ENCODE measurements at places on chromosomes 4 and X.
A peak's percentile ranks its signal among the peaks of the same experiment; 100 is the strongest.

GRCh38 chrX:31240982-31241381, 169.1 kb upstream of the FTHL17 start:
- DNase-seq = no peak

DNA sequence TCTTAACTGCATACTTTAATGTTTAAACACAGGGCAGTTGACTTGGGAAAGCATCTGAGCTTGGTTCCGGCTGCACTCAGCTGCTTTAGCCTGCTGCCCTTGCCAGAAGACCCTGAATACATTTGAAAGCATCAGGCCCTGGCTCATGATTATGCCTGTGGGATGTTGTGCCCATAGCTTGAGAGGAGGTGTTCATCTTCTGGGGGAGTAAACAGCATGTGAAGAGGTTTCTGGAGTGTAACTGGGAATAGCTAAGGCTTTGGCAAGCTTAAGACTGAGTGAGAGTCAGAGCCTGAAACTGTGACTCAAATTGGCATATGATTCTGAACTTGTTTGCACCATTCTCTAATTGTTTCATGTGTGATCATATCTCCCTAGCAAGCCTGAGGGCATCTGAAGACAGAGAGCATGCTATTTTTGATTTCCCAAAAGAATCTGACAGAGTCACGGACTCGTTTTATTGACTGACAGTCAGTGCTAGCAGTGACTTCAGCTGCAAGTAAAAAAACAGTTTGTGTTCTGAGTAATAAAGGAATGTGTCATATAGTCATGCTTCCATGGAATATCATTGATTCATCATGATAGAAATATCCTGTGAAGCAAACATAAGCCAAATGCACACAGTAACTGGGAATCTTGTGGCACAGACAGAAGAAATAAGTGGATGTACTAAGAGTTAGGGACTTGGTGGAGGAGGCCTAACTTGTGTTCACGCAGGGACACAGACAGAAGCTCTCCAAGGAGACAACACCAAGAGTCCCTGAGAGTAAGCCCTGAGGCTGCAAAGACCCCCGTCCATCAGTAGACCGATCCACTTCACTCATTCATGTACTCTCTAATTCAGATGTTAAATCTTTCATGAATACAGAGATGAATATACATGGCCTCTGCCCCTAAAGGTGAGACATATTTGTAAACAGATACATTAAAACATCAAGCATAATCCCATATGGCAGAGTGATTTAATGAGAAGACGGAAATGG, 100.7 kb downstream of the SYNPO2 start:
- DNase-seq = no peak

- no peak for DNase-seq
These were observed 88.3 kb upstream of the DDIT4L start for GRCh38 chr4:100278567-100278966.

DNA sequence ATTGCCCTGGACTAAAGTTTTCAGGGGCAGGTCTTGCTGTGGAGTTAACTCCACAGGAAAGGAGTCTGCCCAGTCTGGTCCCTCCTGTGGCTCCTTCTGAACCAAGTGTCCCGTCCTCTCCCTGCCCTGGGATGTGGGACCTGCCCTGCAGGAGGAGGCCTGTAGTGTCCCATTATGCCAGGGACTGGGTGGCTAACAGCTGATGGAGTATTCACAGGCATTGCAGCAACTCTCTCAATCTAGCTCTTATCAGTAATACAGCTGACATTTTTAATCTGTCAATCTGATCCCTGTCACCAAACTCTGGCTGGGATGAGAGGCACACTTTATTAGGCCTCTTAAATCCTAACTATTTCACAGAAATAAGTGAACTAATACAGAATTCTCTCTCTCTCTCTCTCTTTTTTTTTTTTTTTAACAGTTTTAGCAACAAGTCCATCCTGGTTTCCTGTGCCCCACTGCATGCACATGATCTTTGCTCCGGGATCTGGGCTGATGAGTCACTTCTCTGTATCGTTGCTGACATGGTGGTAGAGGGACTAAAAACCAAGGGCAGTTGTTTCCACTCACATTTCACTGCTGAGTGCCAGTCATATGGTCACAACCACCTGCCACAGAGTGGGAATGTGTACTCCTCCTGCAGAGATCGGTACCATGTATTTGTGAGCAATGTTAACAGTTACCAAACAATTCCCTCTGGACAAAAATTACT, 39.1 kb downstream of the HAND2 start:
- no peak for DNase-seq

DNA sequence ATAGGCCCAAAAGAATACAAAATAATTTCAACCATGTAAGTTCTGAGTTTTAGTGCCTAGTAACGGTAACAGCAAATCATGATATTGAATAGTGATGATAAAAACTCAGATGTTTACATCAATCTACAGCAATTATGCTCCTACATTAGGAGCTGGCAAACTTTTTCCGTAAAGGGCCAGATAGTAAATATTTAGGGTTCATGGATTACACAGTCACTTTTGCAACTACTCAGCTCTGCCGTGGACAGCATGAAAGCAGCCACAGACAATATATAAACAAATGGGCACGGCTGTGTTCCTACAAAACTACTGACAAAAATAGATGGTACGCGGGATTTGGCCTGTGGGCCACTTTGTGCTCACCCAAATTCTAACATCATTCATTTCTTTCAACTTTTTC, 167.8 kb upstream of the NAP1L5 start:
- no peak for DNase-seq

DNA sequence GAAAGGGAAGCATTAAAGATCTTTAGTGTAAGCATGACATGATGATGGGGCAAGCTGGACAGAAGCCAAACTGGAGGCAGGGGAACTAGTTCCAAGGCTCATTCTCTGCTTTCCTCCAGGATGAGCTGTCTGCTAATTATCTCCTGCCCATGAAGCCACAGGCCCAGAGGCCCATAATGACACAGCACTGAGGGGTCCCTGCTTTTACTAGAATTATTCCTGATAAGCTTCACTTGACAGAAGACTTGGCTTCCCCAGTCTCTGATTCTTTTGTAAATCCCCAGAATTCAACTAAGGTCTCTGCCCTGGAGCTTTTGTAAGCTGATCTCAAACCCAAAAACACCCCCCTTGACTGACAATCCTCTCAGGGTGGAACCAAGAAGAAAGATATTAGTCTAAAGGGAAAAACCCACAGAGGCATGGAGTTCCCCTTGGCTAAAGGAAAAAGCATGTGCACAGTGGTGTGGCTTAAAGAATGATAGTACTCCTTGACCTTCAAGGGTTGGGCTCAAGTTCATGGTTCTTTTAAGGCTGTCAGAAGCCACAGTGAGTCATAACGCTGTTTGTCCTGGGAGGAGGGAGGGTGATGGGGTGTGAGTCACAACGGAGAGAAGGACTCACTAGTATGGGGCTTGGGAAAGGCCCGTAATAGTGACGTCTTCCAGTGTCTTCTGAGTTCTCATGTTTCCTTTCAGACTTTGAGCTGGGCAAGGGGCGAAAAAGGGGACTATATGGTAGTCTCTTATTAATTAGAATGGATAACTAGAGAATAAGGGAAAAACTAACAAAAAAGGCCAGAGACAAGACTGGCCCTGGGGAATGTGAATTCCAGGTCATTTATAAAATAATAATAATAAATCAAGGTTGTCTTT, 146.0 kb upstream of the CPEB2 start:
- DNase-seq = no peak

- DNase-seq = no peak
These were observed 69.6 kb upstream of the NDP start for GRCh38 chrX:44042751-44043150.

- no peak for DNase-seq
These were observed 81.5 kb upstream of the SMIM10 start for GRCh38 chrX:134909261-134909660.

- peak; percentile 73 for DNase-seq
These were observed 384.4 kb downstream of the RAPGEF2 start for GRCh38 chr4:159487284-159487747.

GRCh38 chrX:119455264-119455663, 13.0 kb upstream of the SLC25A5 start:
- DNase-seq = no peak

GRCh38 chr4:48683784-48684666, 96.1 kb downstream of the FRYL start:
- no peak for DNase-seq

- no peak for DNase-seq
These were observed 17.2 kb upstream of the CENPU start for GRCh38 chr4:184750926-184751584.

GRCh38 chrX:71111921-71112431, 599 bp upstream of the IL2RG start:
- no peak for DNase-seq

DNA sequence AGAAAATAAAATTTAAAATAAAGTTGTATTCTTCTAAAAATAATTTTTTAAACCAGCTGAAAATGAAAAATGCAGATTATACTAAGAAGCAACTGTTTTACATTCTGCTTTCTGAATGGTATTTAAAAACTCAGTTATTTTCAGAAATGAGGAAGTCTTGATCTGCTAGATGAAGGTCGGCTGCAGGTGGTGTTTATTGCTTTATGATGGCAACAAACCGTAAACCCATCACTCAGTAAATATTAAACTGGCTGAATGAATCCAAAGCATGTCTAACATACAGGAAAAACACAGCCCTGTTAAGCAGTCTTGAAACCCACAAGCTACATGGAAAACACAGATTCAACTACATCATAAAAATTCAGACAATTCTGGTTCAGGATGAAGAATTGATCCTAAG, 29.3 kb downstream of the DYNLT3 start:
- no peak for DNase-seq

GRCh38 chr4:106208481-106209460, 107.2 kb downstream of the TBCK start:
- DNase-seq = no peak

- no peak for DNase-seq
These were observed 170.3 kb upstream of the IGFBP7 start for GRCh38 chr4:57280481-57280880.

DNA sequence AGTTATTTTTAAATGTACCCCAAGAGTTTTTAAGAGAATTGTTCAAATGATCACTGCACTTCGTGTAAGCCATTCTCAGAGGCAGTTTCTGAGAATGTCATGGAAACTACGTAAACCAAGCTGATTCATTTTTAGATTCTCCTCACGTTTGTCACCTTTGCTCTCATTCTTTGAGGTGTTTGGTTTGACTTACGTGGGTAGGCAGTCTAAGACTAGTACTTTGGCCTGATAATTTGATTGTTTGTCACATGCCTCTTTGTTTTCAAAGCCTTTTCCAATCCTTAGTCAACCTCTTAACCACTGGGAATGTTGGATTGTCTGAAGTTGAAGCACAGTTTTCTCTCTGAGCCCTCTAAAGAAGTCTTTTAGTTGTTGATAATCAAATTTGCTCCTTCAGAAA, 10.5 kb downstream of the SEPTIN11 start:
- DNase-seq = no peak

DNA sequence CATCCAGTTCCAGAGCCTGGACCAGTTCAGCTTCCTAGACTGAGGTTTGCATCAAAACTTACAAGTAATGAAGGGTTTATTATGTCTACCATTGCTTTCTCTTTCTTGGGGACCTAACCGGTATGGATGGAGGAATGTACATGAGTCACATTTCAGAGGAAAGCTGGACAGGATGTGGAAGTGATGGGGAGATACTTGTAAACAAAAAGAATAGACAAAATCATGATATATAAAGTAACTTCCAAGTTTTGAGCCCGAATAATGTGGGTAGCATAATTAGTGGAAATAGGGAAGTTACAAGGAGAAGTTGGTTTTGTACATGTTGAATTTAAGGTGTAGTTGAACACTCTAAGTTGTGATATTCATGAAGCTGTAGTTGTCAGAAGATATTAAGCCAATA, 15.0 kb downstream of the FNIP2 start:
- DNase-seq = no peak

DNA sequence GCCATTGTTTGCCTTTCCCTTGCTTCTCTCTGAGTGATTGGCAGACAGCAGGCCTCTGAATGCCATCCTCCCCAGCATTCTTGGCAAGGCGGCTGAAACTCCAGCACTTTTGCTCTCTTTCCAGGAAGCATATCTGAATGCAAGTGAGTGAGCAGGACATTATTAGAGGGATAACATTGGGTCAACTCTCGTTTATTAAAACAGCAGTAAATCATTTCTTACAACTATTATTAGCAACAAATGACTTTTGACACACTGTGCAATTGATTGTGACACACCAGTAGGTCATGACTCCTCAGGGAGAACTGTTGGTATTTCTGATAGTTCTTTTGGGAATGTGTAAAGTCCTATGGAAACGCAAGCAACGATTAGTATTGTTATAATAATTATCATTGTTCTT, 103.8 kb downstream of the EFNB1 start:
- no peak for DNase-seq

DNA sequence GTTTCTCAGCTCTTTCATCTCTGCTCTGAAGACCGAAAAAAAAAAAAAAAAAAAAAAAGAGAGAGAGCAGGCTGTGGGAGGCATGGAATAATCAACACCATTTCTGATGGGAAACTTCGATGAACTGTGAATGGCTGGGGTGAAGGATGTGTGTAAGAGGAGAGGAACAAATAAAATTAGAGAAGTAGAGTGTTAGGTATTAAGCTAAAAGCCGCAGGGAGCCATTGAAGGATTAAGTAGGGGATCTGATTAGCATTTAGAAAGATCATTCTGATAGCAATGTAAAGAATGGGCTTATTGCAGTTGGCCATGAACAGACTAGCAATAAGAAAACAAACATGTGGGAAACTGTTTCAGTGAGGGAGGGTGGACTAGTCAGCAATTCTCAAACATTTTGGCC, 33.6 kb upstream of the JADE1 start:
- no peak for DNase-seq

DNA sequence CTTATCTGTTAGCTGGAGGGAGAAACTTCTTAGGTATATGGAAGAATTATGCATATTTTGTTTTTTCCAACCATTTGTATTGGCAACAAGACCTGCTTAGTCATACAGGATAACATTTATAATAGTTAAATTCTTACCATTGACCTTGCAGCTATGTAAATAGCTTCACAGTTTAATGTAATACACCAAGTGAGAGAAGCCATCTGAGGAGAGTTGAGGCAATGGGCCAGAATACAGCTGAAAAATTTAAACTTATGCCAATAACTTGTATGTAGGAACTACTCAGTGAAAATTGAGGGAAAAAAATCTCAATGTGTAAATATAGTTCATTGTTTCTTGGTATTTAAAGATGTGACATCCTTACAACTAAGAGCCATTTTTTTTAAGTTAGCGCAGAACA, 273.5 kb downstream of the DACH2 start:
- no peak for DNase-seq

DNA sequence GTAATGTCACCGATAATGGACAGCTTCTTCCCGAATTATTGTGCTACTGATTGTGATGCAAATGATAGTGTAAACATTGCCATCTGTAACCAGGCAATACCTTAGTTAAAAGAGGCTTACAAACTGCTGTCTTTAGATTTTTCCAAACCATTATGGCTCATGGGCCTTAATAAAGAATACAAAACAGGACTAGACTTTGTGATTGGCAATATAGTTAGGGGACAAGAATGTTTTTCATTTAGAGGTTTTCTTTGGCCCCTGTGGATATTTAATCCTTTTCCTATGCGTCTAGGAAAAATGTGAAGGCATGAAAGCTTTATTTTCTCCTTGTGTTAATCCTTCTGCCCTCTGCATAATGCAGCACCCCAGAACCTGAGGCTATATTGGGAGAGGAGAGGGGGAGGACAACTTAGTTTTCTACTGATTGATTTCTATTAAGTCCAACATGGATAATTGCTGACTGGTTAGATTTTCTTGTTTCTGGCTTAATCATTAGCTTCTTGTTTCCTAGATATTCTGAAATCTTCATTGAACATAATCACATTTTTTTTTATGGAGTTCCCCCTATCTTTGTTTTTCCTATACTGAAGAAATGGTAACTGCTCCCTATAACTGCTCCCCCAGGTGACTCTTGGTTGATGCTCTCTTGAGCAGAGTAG, 1.9 kb downstream of the PRPS1 start:
- DNase-seq = no peak

GRCh38 chr4:40530961-40531635, 98.6 kb downstream of the RBM47 start:
- DNase-seq = no peak
